ENCODE measurements at places on chromosomes 6 and 20.

- DNase-seq, result no peak
Observed at GRCh38 chr6:111980971-111981840, 72.7 kb upstream of the CCN6 start.

DNA sequence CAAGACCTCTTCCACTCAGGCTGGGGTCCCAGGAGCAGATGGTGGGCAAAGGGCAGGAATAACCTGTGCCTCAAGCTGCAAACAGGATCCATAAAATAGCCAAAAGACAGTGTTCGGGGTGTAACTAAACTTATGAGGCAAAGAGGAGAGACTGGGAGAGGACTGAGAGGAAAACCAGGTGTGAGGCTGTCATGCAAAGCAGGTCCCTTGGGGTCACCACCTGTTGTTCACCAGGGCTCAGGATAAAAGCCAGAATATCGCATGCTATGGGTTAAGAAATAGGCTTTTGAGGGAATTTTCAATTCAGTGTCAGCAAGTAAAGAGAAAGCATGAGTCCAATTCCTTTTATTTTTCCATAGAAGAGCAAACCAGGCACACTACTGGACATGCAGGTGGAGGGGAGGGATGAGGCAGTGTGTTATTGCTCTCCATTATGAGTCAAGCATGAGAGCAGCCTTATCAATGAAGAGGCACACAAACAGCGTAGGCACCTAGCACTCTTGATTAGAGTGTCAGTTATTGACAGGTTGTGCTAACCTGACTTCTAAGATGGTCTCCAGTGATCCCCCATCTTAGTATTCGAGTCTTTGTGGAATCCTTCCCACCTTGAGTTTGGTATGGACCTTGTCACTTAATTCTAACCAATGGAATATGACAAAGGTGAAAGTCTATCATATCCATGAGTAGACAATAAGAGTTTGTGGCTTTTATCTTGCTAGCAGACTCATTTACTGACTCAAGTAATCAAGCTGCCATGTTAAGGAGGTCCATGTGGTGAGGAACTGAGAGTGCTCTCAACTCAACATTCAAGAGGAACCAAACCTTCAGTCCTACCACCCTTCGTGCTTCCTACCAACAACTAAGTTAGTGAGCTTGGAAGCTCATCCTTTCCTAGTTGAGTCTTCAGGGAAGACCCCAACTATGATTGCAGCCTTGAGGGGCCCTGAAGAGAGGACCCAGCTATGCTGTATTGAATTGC lies 18.8 kb downstream of the HLA-E start:
- DNase-seq, result no peak

DNA sequence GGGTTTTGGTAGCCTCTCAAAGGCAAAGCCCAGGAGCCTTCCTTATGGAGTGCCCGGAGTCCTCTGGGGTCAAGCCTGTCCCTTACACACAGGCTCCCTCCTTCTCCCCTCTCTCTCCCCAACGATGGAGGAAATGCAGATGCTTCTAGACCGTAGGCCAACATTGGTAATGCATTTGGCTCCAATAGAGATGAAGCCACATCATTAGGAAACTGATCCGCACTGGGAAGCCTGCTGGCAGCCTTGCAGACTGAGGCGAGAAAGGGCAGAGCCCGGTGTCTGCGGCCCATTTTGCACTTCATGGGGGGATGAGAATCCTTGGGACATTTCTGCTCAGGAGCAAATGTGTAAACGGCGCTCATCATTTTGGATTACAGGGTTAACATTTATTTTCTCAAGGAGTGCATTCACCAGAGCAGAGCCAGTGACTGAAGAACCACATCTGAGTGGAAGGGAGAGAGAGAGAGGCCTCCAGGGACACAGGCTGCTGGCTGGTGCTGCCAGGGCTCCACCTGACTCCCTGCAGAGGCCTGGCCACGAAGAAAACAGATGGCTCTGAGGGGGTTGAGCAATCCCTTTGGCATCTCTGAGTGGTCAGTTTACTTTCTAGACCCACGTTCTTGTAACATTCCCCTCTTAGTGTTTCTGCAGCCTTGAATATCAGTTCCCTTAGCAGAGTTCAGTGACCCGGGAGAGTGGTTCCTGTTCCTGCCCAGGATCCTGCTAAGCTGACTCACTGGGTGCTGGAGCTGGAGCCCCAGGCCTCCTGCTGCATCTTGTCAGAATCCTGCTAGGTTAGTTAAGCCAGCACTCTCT lies 4.4 kb upstream of the CST3 start:
- no peak for DNase-seq

DNA sequence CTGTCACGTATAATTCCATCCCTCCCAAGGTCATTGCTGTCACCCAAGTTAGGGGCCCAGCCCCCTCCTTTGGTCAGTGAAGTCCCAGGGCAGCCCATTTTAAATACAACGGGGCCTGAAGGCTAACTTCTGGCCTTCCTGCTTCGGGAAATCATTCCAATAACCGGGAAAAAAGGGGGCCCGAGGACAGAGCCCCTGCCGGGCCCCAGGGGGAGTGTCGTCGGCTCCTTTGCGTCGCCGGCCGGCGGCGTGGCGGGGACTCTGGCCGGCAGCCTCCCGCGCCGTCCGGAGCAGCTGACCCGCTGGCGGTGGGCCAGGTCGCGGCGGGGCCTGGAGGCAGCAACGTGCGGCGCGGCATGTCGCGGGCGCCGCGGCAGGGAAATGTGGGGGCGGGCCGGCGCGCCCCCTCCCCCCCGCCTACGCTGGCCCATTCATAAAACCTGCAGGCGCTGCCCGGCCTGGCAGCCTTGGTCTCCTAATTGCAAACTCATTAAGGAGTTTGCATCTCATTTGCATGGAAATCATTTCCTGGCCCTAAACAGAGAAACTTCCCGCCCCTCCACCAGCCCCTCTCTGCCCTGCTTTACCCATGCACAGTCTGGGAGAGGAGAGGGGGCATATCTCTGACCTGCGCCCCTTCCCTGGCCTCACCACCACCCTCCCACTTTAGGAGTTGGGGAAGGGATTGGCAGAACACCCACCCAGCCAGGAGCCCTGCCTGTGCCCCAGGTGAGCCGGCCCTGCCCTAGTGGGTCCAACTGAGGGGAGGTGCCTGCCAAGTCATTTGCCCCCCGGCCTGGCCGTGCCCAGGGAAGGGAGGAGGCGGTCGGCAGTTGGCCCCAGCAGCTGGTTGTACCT lies 50.7 kb downstream of the MRPL14 start:
- no peak for DNase-seq

GRCh38 chr20:1774479-1774878 lies 116.9 kb upstream of the SIRPG start:
- no peak for DNase-seq

GRCh38 chr6:41943456-41943855 lies 1.8 kb upstream of the CCND3 start:
- DNase-seq, result no peak

DNA sequence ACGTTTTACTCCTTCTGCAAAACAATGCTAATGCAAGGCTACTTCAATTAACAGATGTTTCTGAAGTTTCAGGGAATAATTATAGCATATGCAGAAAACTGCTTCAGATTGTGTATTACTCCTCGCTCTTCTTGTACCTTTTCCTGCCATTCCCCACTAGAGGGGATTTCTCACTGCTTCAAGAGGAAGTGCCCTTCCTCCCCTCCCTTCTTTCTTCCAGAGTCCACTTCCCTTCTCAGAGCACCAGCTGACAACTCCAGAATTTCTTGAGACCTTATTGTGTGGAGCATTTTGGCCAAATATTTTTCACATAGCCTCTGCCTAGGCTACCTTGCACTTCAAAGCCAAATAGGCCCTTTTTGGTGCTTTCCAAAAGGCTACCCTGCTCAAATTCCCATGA lies 12.7 kb upstream of the MCUR1 start:
- no peak for DNase-seq

DNA sequence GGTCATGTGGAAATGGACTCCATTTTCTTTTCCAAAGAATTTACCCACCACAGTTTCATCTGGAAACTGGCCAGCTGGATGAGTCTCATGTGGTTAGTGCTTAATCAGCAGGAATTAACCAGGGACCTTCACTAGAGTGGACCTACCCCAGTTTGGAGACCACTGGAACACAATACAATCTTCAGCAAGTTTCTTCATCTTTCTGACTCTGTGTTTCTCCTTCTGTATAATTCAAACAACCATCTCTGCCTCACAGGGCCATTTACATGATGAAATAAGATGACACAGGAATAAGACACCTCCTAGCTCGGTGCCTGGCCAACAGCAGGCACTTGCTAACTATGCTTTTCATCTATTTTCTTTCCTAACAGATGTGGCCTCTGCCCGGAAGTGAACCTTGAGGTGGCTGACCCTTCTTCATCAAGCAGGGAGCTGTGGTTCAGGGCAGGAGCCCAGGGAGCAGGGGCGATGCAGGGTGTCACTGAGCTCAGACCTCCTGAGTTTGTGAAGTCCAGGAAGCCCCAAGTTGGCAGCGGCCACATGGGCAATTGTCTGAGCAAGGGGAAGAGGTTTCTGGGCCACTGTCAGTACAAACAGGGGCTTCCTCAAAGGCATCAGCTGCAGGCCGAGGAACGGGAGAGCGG lies 98.8 kb downstream of the SOD2 start:
- peak; percentile 10 for DNase-seq

- DNase-seq, result peak; percentile 41
Observed at GRCh38 chr20:44478206-44478605, 2.5 kb downstream of the TTPAL start.

GRCh38 chr6:111890988-111891387 lies 17.7 kb upstream of the FYN start:
- DNase-seq, result no peak

DNA sequence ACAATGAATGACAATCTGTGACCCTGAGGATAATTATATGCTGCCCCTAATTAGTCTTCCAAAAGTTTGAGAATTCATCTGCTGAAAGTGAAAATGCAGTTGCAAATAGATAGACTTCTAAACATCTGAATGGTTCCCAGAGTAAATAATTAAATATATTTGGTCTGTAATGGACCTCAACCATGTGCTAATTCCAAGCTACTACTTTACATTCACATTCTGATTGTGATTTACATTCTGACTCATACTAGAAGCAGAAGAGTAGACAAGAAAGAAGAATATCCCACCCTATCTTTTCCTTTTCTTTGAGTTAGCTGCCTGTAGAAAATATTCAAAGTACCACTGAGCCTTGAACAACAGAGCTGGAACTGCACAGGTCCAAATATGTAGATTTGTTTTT lies 80.8 kb downstream of the PTPRK start:
- DNase-seq, result no peak

GRCh38 chr6:149852180-149852579 lies 12.0 kb downstream of the LRP11 start:
- DNase-seq, result no peak

DNA sequence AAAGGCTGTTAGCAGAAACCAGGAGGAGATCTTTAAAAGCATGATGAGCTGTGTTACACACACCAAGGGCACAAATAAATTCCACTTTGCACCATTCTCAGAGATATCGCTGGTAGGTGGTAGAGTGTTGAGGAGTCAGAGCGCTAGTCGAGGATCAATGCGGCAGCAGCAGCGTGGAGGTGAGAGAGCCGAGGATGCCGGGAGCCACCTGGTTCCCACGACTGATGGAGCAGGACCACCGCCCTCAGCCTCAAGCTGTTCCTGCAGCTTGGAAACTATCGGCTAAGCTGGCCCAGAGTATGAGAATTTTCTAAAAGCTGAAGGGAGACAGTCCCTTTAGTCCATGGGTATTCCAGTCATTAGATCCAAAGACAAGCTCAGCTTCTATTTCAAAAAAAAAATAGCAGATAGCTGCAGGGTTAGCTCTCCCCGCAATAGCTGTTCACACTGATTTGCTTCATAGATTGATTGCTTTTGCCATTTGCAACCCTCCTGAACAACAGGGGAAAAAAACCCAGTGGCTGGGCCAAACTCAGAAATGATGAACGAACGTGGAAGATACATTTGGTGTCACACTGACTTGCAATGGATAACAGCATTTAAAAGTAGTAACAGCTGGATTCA lies 106.2 kb downstream of the LCA5 start:
- DNase-seq, result no peak

- DNase-seq, result no peak
Observed at GRCh38 chr6:121857551-121857950, 422.1 kb downstream of the GJA1 start.

- no peak for DNase-seq
Observed at GRCh38 chr6:5335020-5335419, 73.7 kb downstream of the FARS2 start.

DNA sequence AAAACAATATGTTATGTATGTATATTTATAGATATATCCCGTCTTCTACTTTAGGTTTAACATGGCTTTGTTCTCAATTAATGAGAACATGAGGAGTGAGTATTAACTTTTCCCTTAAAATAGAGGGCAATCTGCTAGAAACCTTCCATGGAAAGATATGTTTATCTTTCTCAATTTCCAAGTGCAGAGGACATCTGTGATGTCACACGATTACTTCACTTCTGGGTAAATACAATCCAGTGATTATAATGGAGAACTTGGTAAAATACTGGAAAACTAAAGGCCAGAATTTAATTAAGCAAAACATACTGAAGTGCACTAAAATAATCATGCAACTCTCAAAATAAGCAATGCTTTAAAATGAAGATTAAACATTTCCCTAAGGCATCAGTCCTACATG lies 11.9 kb upstream of the MRAP2 start:
- no peak for DNase-seq

- no peak for DNase-seq
Observed at GRCh38 chr6:104229057-104229456, 630.7 kb downstream of the HACE1 start.

- DNase-seq, result no peak
Observed at GRCh38 chr20:58173930-58174707, 54.3 kb downstream of the ANKRD60 start.

DNA sequence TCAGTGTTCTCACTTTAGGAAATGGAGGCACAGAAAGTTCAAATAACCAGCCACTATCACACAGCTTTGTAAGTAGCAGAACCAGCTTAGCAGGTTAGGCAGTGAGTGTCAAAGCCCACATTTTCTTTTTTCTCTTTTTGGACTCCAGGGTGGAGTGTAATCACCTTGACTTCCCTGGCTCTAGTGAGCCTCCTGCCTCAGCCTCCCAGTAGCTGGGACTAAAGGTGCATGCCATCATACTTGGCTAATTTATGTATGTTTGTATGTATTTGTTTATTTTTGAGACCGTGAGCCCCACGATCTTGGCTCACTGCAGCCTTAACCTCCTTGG lies 7.8 kb upstream of the NCOA3 start:
- DNase-seq, result no peak

GRCh38 chr20:58908221-58908620 lies 55.7 kb downstream of the GNAS start:
- no peak for DNase-seq

DNA sequence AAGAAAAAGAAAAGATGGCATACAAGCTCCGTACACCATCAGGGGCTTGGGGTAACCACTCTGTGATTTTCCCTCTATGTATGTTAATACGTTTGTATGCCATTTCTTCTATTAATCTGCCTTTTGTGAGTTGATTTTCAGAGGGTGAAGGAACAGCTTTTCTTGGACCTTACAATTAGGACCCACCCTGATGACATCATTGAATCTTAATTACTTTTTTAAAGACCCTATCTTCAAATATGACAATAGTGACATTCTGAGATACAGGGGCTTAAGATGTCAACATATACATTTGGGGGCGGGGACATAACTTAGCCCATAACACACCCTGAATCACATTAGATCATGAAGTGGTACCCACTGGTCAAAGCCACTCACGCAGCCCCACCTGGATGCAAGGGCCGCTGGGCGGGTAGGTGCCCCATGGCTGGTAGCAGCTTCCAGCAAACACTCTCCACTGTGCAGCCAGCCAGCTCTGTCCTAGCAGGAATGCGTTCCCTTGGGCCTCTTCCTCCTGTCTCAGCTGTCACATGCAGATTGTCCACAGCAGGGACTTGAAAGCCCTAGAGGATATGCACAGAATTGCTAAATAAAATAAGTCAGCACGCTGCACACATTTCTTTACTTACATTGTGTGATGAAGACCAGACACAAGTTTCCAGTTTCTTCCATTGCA lies 74.5 kb downstream of the FOXF2 start:
- no peak for DNase-seq

- no peak for DNase-seq
Observed at GRCh38 chr20:1636621-1637020, 16.8 kb upstream of the SIRPB1 start.
